OCI-M1 (cell line): ENCODE measurements at places on chromosomes 2 and 18.

GRCh38 chr2:60554074-60554645 lies 706 bp upstream of the BCL11A start:
- DNase-seq, result peak; percentile 53

- DNase-seq, result no peak
These were observed 4.0 kb downstream of the PTGR3 start for GRCh38 chr18:75204732-75205513.

- DNase-seq, result no peak
These were observed 32.4 kb downstream of the RTN4 start for GRCh38 chr2:55017880-55018279.

- DNase-seq, result no peak
These were observed 7.2 kb downstream of the GAD1 start for GRCh38 chr2:170823898-170824215.

DNA sequence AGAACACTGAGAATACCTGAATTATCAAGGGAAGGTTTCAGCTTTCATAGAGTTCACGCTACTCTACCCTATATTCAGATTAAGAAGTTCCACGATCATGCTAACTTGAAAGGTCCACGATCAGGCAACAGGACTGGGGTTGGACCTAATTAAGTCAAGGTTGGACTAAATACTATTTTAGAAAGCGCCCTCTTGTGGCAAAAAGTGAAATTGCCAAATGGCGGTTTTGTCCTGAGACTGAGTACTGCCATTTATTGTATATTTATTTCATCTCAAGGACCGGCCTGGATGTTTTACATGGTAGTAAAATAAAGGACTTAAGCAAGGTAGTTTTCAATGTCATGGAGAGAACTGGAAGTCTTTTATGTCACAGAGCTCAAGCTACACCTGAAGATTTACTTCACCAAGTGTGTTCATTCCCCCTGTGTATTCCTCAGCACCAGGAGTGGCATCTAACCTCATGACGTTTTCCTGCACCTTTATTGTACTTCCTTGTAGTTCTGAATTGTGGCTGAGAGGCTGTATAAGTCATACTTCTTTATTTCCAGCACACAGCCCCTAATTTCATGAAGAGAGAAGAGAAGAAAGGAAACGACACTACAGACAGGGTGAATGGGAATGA lies 56.8 kb downstream of the SRD5A2 start:
- DNase-seq, result peak; percentile 82

GRCh38 chr2:149021761-149022160 lies 16.7 kb upstream of the LYPD6B start:
- no peak for DNase-seq

DNA sequence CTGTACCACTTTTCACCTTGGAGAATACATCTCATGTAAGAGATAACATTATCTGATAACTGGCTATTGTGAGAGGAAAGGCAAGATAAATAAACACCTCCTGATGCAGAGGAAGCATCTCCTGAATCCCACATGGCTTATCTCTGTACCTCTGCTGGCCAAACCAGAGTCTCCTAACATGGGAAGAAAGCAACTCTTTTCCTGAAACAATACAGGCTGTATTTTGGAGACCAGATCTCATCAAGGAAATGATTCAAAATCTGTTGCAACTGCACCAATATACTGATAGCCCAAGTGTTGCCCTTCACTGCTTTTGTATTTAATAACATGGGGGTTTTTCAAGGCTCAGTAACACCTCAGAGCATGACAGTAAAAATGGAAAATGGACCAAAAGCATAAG lies 106.9 kb downstream of the MREG start:
- no peak for DNase-seq

DNA sequence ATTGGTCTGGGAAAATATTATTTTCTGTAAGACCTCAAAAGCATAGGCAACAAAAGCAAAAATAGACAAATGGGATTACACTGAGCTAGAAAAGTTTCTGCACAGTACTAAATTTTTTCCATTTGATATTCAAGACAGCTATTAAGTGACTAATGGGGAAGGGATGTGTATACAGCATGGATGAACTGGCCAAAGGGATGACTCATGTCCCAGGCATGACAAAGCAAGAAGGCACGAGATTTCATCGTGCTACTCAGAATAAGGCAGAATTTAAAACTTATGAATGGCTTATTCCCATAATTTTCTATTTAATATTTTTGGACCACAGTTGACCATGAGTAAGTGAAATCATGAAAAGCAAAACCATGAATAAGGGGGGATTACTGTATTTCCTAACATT lies 1250.1 kb upstream of the GYPC start:
- DNase-seq, result no peak

GRCh38 chr2:168136392-168136977 lies 110.9 kb downstream of the STK39 start:
- DNase-seq, result peak; percentile 71

DNA sequence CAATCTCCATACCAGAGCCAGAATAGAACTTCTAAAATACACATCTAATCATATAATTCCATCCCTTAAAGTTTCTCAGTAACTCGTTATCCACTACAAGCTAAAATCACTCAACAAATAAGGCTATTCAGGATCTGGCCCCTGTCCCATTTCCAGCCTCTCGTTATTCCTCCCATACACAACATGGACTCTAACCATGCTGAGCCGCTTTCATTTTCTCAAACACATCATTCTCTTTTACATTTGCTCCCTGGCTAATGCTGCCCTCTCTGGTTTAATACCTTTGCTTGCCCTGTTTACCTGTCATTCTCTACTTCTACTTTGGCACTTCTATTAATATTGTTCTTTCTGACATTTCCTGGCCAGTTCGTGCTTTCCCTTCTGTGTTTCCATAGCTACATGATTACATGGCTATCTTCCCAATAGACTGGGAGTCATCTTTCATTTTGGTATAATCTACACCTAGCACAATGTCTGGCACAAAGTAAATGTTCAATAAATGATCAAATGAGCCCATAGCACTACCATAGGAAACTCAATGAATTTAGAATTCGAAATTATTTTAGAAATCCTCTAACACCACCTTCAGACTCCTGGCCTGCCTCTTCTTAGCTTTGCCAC lies 163.6 kb upstream of the VRK2 start:
- DNase-seq, result no peak

- no peak for DNase-seq
These were observed 923 bp downstream of the AMER3 start for GRCh38 chr2:130756053-130756873.

- DNase-seq, result no peak
These were observed 27.6 kb upstream of the ASB1 start for GRCh38 chr2:238399094-238399493.

DNA sequence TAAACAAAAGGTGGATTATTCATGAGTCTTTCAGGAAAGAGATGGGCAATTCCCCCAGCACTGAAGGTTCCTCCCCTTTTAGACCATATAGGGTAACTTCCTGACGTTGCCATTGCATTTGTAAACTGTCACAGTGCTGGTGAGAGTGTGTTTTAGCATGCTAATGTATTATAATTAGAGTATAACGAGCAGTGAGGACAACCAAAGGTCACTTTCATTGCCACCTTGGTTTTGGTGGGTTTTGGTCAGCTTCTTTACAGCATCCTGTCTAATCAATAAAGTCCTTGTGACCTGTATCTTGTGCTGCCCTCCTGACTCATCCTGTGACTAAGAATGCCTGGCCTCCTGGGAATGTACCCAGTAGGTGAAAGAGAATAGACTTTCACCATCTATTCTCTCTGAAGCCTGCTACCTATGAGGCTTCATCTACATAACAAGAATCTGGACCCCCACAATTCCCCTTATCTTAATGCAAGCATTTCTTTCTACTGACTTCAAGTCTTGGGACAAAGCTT lies 148.7 kb downstream of the CABLES1 start:
- no peak for DNase-seq

- DNase-seq, result no peak
These were observed 5.9 kb downstream of the NRXN1 start for GRCh38 chr2:51025906-51026555.

DNA sequence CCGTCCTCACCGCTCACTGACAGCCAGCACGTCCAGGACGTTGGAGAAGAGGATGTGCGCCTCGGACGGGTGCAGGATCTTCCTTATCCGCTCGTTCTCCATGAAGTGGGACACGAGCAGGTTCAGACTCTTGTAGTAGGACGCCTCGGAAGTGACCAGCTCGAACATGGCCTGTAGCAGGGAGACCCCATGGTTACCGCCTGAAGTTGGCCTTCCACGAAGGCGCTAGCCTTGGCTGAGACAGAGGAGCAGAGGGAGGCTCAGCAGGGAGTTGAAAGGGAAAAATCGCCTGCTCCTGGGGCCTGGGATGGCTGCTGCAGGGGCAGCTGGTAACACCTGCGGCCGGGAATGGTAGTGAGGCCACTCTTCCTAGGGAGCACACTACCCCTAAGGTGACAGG lies 24.7 kb downstream of the SNORC start:
- no peak for DNase-seq
